ENCODE measurements at places on chromosomes 13 and 19.

GRCh38 chr13:76632401-76633044 lies 253.7 kb downstream of the KCTD12 start:
- DNase-seq: no peak

DNA sequence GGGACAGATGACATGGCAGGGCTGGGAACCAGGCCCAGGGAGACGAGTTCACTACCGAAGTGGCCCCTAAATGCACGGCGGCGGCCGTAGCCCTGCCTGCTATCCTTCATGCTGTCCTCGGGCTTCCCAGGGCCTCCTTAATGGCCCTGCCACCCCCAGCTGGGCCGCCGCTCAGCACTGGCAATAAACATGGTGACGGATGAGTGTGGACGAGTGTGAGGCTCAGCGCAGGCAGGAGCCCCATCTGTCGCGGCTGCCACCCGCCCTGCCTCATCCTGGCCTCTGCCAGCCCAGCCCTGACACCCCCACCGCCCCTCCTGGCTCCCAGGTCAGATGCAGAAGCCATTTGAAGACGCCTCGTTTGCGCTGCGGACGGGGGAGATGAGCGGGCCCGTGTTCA lies 13.6 kb downstream of the PIN1 start:
- no peak for DNase-seq

- no peak for DNase-seq
Observed at GRCh38 chr13:105630431-105630830, 905.0 kb downstream of the EFNB2 start.

- no peak for DNase-seq
Observed at GRCh38 chr19:15412832-15413231, 6.0 kb downstream of the AKAP8L start.

DNA sequence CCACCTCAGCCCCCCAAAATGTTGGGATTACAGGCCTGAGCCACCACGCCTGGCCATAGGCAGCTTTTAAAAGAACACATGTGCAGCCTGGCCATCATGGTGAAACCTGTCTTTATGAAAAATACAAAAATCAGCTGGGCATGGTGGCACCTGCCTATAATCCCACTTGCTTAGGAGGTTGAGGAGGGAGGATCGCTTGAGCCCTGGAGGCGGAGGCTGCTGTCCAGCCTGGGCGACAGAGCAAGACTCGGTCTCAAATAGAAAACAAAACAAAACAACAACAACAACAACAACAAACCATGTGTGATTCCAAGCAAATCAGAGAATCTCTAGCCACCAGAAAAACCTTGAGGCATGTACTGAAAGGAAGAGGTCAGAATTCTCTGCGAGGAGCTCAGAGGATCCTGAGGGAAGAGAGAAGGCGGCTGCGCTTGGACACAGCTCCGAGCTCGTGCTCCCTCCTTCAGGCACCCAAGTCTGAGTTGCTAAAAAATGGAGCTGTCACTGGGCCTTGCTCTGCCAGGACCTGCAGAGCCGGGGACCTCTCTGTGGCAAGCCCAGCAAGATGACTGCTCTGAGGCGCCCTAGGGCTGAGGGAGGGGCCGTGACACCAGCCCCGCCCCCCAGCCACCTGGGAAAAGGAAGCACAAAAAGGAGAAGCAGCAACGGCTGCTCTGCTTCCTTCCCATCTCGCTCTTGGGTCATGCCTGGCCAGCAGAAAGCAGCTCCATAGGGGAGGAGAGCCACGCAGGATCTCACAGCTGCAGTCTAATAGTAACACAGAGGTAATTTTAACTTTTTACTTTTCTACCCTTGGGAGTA lies at the start of gene ARL11:
Gene ARL11 (plus strand): TSS at position 677 of the 822 bp plus-strand sequence. CDS start 1,941 bp downstream, outside the sequence.
- DNase-seq: peak; percentile 63

DNA sequence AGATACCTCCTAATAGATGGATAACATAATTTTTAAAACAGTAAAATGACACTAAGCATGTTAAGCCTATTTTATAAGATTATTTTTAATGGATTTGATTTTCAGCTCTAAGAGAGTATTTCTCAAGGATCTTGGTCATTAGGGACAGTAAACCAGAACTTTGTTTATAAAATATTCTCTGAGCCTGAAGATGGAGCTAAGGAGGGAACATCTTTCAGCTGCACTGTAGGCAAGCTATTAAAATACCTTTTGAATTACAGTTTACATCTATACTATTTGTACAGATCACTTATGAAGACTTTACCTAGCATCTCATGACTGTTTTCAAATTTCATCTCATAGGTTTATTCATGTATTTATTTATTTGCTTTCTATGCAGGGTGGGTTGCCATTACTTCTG lies 345.3 kb downstream of the MYO16 start:
- DNase-seq: no peak

DNA sequence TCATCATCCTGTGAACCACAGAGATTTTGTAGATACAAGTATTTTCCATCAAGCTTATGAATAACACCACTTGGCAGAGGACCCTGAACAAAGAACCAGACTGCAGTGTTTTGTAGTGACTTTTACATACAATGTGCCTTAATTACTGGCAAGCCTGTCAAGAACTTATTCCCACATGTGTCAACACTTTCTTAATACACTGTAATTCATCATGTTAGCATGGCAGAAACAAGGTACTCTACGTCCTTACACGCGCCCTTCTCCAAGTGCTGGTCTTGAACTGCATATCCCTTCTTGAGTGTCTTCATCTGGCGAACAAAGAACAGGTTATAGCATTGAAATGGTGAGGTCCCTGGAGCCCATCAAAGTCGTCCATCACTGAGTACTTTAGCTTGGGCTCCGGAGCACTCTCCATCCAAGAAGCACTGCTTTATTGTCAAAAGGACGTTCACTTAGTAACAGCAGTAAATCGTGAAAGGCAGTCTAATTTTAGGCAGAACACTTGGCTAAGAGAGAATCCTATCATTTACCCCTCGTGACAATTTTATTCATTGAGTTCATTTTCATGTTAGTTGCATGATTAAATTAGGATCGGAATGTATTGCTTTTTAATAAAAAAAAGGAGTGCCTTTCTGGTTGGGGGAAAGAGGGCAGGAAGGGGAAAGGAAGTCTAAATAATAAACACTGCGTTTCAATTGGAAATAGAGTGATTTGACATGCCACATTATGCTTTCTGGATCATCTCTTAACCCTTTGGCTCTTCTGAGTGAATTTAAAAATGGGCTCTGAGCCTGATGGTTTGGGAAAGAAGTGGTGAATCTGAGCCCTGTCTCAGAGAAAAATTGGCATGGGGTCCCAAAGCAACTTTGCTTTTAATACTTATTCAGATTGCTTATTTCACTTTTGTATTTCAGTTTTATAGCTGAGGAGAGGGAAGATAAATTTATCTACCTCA lies 376.1 kb downstream of the DLEU7 start:
- no peak for DNase-seq

DNA sequence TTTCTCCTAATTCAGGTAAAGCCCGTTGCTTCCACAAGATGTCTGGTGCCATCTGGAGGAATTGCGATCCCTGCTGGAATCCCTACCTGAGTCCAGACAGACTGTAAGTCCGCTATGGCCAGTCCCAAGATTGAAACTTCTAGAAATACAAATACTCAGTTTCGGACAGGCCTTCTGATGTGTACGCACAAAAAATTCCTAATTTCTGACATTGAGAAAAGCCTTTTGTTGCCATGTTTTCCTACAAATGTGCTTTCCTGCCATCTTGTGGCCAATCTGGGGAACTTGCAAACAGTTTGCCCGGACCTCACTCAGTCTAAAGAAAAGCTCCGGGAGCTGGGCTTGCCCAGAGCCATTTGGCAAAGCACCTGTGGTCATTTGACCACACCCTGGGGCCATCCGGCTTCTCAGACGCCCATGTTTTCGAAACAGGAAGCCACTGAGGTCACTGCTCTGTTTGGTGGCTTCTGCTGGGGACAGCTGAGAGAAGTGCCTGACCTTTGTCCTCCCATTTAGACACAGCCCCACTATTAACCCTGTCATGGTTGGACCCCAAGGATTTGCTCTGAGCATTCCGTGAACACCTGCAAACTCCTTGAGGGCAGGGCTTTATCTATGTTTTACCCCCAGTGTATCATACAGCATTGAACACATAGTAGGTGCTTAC lies 79.4 kb downstream of the SLC15A1 start:
- peak; percentile 53 for DNase-seq

DNA sequence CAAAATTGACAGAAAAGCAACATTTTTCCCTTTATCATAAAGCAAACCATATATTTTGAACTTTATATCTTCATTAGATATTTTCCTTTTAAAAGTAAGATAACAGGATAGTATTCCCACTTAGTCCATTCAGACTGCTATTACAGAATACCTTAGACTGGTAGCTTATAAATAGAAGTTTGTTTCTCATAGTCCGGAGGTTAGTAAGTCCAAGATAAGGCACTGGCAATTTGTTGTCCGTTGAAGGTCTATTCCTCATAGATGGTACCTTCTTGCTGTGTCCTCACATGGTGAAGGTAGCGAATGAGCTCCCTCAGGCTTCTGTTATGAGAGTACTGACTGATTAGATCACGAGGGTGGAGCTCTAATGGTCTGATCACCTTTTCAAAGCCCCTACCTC lies 70.4 kb downstream of the ZMYM2 start:
- DNase-seq: no peak

DNA sequence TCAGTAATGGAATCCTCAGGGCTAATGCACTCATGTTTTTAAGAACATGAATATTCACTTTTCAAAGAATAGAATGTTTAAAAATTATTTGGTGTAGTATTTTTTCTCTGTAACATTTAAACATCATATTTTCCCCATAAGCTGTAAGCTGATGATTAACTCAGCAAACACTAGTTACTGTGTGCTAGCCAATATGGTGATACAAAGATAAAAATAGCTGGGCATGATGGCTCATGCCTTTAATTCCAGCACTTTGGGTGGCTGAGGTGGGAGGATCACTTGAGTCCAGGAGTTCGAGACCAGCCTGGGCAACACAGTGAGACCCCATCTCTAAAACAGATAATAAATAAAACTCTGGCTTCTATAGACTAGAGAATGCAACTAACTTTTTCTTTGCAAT lies 13.2 kb downstream of the RNF17 start:
- no peak for DNase-seq

GRCh38 chr19:45154064-45154827 lies 6.5 kb downstream of the NKPD1 start:
- DNase-seq: no peak

DNA sequence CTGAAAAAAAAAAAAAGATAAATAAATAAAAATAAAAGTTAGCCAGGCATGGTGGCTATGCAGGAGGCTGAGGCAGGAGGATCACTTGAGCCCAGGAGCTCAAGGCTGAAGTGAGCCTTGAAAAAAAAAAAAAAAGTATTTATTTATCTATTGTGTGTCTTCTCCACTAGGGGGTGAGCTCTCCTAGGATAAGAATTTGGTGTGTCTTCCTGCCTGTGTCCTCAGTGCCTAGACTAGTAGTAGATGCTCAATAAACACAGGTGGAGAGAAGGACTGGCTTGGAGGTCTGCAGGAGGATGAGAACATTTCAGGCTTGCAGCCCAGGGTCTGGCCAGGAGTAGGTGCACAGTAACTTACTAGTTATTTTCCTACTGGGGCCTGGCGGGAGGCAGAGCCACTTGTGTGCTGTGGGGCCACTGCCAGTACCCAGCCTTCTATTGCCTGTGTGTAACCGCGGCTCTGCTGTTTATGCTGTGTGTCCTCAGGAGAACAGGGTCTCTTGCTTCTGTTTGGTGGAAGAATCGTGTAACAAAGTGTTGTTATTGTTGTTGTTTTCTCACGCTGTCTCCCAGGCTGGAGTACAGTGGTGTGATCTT lies 5.4 kb downstream of the LMTK3 start:
- no peak for DNase-seq

DNA sequence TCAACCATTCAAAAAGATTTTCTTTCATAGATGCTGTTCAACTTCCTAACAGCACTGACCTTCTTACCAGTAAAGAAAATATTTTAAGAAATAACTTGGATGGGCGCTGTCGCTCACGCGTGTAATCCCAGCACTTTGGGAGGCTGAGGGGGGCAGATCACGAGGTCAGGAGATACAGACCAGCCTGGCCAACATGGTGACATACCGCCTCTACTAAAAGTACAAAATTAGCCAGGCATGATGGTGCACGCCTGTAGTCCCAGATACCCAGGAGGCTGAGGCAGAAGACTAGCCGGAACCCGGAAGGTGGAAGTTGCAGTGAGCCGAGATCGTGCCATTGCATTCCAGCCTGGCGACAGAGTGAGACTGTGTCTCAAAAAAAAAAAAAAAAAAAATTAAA lies 865.7 kb upstream of the SLC10A2 start:
- no peak for DNase-seq

DNA sequence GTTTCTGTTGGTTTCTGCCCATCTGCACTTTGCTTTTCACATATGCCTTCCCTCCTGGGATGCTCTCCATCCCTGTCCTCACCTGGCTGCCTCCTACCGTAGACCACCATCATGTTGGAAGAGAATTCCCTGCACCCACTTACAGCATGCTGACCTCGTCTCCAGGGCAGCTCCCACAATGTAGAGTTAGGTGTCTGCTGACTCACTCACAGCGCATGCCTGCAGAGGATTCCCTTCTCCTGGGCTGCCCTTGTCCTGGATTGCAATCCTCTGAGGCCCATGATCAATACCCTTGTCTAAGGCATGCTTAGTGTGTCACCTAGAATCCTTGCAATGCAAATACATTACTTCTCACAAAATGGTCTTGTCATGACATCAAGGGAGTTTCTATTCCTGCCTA lies 43.6 kb downstream of the STOML3 start:
- no peak for DNase-seq

DNA sequence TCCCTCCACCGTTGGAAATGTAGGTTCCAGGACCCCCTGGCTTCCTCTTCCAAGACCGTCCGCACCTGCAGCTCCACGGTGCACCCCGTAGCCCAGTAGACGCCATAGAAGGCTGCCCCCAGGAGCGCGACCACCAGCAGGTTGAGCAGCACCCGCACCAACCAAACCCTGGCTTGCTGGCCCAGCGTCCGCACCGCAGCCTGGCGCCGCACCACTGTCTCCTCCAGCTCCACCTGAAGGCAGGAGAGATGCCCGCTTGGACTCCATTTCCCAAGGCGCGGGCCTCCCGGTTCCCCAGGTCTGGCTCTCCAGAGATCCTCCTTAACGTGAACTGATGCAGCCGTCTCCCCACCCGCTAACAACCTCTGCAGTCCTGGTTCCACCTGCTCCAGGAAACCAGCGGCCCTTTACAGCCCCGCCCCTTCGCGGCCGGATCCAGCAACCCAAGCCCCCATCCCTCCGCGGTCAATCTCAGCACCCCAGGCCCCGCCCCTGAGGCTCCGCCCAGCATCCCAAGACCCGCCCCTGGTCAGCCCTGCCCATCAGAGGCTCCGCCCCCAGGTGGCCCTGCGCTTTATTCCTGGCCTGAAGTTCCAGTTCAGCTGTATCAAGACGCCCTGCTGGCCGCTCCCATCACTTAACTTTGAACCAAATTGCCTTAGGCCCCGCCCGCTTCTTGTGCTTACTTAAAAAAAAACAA lies 5.0 kb upstream of the LENG1 start:
- DNase-seq: peak; percentile 45
